ENCODE measurements at places on chromosomes 7 and 10.

DNA sequence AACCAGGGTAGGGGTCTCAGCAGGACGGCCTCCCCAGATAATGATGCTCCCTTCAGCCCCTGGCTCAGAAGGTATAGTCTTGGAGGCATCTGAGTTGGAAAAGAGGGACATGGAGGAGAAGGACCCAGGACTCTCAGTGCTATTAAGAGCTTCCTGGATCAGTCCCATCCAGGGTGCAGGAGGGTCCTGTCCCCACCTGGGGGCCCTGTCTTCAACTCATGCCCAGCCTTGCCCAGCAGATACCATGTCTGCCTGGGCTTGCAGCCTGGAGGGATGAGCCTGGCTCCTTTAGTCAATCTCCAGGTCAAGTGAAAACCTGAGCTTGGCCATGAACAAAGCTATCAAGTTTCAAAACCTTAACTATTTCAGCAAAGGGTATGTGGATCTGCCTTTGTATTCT is 67.6 kb downstream of the PRTFDC1 start:
- no peak for DNase-seq

DNA sequence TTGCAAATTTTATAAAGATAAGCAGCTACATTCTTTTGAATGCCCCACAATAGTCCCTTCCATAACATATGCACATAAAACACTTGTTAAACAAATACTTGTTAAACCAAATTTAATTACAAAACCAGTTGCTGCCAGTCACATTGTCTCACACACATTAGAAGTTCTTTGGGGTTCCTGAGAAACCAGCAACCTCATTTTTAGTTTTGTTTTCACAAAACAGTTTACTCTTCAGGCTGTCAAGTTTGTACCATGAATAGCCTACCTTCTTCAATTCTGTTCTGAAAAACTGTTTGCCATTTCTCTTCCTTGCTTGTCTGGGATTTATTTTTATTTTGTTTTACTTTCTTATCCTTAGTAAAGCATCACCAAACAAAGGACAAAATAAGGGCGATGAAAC is 176.5 kb upstream of the PHF14 start:
- no peak for DNase-seq

- DNase-seq = no peak
Observed at GRCh38 chr7:152966189-152966588, 206.6 kb downstream of the ACTR3B start.

DNA sequence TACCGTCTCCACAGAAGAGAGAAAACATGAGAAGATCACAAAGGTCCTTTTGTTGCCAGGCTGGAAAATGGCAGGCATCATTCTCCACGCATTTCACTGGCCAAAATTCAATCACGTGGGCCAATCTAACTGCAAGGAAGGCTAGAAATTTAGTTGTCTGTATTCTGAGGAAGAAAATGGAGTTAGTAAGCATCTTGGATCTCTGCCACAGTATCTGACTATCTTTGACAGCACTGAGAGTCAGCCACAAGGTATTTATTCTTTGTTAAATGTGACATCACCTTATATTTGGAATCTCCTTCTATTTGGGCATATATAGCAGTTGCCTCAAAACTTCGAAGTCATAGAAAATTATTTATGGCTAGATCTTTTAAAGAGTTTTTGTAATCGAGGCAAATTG is 213.9 kb downstream of the NSUN6 start:
- no peak for DNase-seq

- no peak for DNase-seq
Observed at GRCh38 chr7:148782757-148783456, 84.2 kb downstream of the CUL1 start.

DNA sequence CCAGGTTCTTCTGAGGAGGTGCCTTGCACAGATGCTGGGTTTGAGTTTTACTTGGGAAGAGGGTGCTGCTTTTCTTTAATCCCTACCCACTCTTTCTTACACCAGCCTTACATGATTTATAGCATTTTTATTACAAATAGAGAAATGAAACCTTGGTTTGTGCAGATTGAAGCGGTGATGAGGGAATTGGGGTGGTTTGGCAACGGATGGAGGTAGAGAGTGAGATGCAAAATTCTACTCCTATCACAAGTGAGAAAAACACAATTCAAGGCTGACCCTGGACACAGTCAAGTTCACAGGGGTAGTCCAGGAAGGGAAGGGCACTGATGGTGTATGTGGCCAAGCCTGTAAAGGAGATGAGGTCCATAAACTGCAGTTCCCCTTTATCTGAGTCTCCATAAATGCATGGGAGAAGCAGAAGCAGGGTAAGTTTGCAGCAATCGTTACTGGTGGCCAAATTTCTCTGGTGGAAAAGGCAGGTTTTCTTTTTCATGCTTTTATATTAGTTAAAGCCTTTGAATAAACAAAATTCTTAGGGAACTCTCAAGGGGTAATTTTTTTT is 214.3 kb downstream of the JAZF1 start:
- DNase-seq = no peak

- DNase-seq = no peak
Observed at GRCh38 chr10:9069136-9069535, 1014.6 kb downstream of the GATA3 start.

DNA sequence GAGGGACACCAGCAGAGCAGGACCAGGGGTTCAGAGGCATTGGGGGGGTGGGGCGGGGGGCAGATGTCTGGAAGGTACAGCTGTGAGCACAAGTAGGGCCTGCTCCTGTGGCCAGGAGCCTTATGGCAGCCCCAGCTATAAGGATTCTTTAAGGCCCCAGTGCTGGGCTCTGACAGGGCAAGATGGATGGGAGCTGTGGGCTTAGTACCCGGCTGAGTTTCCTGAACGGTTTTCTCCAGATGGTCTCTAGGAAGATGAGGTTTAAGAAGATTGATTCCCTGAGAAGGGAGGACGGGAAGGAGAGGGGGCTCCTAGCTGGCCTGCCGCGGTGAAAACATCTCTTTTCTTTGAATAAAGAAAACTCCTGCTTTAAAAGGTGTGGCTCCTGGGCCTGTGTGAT is 30.1 kb upstream of the COMTD1 start:
- no peak for DNase-seq

- no peak for DNase-seq
Observed at GRCh38 chr10:75352650-75353049, 48.9 kb downstream of the ZNF503 start.

DNA sequence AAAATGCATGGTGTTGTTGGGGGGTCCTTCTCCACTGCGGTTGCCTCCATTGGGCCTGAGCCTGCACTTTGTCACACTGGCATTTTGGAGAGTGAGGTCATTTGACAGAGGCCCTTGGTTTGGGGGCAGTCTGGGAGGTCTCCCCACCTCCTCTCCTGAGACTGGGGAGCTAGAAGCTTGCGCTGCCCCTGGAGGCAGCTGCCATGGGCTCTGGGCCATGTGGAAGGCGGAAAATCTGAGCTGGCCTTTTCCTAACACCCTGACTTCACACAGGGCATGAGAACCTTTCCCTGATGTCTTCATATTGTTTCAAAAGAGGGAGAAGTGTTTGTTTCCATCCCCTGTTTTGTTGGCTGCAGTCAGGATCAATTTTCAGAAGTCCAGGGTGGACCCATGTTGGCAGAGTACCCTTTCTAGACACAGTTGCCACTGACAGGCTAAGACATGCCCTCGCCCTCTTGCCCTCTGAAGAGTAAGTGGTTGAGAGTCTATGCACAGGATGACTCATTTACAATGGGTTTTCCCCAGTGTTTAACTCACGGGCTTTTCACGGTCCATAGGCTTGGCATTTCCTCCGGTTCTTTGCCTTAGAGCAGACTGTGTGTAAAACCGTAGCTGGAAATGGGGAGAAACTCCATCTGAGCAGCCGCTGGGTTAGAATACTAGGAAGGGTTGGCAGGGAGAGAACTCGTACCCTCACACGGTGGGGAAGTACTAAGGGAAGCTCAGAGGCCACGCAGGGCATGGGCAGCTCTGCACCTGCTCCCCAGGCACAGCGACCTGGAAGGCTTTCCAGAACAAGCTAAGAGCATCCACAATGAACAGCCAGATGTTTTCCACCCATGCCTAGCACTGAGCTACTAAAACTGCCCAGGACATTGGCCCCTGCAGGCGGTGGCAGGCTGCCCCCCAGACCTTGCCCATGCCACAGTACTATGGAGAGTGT is 655.0 kb downstream of the SDK1 start:
- DNase-seq = no peak

GRCh38 chr10:124701435-124701834 is 42.7 kb downstream of the FAM53B start:
- DNase-seq = no peak

GRCh38 chr10:74936577-74937265 is 110.3 kb downstream of the KAT6B start:
- DNase-seq = no peak

DNA sequence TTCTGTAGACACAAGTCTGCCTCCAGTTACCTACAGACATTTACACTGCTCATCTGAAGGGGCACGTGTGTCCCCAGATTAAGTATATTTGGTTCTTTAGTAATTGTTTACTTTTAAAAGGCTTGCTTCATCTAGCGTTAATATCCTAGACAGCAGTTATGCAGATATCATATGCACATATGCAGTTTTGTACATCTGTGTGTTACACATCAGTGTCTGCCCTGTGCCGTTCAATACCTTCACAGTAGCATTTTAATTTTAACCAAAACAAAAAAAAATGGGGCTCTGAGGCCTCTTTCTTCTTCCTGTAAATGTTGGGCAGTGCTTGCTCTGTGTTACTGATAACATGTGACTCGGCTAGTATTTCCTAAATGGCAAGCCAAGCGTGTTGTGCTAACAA is 331.4 kb upstream of the MGMT start:
- no peak for DNase-seq

GRCh38 chr7:47669178-47669891 is 87.4 kb upstream of the TNS3 start:
- DNase-seq = no peak

DNA sequence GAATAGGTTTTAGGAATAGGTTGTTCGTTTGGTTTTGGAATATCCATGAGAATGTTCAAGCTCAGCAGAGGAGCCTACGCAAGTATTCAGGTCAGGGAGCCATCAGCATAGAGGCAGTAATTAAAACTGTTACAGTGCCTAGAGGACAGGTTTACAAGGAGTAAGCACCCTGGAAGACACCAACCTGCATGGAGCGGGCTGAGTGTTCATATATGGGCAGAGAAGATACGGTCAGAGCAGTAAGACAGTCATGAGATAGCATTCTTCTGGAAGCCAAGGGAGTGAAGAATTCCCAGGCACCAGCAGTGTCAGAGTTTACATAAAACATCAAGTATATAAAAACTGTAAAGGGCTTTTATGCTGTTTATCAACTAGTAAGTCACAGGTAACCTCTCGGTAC is 96.5 kb downstream of the LRRC4 start:
- no peak for DNase-seq

DNA sequence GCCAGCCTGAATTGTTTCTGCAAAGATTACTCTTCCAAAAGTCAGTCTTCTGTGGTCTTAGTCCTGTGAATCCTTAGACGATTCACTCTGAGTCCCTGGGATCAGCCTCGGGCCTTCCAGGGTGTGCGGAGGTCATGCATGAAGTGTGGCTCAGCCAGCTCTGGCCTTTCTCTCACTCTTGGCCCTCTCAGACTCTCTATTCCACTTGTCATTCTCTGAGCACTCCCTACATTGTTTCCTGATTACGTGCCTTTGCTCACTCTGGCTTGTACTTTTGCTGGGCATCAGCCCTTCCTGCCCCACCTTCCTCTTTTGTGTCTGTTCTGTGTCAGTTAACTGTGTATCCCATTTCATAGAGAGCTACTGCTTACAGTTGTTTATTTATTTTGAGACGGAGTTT is 36.0 kb downstream of the CCNY start:
- DNase-seq = no peak

GRCh38 chr10:31836569-31837406 is 91.8 kb downstream of the ARHGAP12 start:
- no peak for DNase-seq

DNA sequence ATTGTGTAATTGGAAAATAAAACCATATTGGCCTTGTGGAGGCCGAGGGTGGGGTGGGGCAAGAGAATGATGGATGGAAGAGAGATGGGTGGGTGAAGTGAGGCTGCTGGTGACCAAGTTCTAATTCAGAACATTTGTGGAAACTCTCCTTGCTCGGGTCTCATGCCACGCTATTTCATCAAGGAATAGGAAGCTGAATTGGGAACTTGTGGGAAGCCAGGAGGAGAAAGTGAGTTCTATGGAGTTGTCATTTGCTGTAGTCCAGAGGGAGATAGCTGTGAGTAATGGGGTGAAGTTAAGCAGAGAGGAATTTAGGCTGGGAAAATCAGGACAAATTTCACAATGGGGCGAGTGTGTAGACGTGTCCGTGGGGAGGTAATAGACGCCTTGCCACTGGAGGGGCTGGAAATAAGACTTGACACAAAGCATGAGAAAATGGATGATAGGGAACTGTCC is 339.2 kb downstream of the LRMDA start:
- no peak for DNase-seq

DNA sequence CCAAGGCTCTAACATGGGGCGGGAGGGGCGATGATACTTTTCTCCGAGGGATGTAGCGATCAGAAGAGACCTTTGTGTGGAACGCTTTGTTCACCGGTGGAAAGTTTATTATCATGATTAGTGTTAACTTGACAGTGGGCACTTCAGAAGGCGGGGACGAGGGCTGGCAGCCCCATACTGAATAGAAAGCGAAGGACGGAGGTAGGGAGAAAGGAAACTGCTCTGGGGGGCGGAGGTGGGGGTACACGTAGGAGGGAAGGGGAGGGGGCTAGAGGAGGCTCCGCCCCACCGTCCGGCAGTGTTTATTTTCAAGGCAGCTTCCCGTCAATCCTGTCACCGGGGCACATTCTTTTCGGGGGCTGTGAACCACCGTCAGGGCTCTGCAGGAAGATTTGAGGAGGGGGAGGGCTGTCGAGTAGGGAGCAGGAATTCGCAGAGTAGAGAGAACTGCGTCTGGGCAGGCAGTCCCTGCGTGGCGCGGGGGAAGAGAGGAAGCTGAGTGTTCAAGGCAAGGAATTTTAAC is 9.4 kb upstream of the NKX2-3 start:
- DNase-seq = no peak

GRCh38 chr7:16343612-16344011 is 77.7 kb downstream of the CRPPA start:
- DNase-seq = no peak

DNA sequence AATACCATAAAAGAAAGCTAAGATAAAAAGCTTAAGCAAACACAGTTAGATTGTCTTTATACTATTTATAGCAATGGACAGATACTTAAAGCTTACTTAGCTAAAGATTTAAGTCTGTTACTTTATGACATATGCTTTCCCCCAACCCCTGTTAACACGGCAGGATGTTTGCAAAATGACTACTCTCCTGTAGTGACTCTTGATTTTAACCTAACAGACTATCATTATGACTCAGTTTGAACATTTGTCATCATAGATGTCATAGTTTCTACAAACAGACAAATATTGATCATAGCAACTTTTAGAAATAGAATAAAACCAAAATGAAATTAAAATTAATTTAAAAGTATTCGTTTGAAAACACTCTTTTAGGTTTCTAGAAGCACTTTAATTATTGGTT is 7.8 kb upstream of the COMMD3 start:
- DNase-seq = no peak

Measured in mesothelial cell of epicardium (in vitro differentiated cells).